GM23248 (cell line): ENCODE measurements at places on chromosomes 12 and 14. TPM values are rescaled to one million over a fixed set of nuclear protein-coding genes. Genes with fewer than 3 reads are reported as not detected.
A peak's percentile ranks its signal among the peaks of the same experiment; 100 is the strongest.

GRCh38 chr12:104626069-104626837, 169.5 kb downstream of the CHST11 start:
- no peak for DNase-seq

DNA sequence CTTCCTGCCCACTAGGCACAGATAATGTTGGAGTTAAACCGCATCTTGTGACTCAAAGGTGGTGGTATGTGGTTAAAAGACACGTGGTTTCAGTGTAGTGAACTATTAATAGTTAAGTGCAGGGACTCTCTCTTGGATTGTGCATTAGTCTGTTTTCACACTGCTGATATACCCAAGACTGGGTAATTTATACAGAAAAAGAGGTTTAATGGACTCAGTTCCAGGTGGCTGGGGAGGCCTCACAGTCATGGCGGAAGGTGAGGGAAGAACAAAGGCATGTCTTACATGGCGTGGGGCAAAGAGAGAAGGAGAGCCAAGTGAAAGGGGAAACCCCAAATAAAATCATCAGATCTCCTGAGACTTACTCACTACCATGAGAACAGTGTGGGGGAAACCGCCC, 362.3 kb downstream of the GLT1D1 start:
- no peak for DNase-seq

DNA sequence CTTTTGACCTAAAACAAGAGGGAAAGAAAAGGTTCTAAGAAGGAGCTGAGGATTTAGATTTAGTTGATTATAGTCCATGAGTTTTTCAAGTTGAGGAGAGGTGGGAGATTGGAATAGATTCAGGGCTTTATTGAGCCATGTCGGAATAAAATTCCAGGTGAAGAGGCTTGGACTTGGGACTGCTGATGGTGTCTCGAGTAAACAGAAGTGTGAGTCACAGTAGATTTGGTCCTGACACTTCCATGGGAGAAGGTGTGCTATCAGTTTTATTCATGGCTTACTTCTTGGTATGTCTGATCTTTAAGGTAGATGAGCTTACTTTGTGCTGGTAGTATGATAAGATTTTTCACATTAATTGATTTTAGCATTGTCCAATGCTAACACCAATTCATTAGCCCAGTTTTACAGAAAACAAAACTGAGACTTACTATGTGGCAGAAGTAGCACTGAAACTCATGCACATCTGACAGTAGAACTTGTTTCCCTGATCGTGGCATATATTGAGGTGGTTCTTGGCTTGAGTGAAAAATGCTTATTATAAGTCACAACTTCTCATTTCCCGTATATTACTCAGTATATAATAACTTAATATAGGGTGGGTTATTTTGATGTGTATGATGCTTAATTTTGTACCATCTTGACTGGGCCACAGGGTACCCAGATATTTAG, 172.4 kb upstream of the IGF1 start:
- no peak for DNase-seq

GALNT9 gene
- total RNA-seq, result 1.4 and 1.5 TPM in 2 replicates

DNA sequence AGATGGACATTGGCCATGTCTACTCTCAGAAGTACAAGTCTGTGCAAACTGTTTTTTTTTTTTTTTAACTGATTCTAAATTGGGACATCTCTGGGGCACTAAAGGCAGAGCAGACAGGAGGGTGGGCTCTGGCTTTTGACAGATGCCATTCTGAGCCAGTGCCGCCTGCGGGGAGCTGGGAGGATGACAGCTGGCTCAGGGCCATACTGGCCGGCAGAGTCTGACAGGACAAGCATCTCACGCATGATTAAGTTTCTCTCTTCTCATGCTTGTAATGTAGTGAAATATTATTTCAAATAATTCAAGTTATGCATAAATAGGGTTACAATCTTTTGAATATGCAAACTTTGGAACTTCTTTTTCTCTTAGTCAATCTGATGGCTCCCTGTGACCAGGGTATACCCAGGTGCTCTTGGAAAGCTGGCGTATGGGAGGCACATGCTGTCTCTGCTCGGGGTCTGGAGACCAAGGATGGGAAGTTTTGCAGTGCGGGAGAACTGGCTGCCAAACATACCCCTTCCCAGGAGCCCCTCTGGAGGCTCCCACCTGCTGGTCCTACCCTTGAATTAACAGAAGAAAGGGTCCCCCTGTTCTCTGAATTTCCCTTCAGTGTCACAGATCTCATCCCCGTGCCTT, 7.6 kb downstream of the CDCA4 start:
- peak; percentile 47 for DNase-seq

TSHR gene
- not detected in 2 replicates for total RNA-seq

DNA sequence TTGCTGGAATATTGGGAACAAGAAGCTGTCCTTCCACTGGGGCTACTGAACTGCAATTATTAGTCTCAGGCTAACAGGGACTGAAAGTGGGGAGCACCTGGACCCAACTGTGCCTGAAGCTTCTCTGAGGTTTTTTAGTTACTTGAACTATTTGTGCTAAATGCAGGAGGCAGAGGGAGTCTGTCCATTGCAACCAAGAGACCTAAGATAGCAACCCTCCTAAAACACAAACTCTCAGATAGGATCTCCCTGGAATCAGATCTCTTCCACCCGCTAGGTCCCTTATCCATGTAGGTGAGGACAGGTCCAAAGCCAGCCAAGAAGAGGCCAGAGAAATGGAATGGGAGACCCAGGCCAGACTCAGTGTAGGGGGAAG, 58.1 kb downstream of the NCOR2 start:
- DNase-seq, result no peak

- no peak for DNase-seq
These were observed 91.0 kb upstream of the EEA1 start for GRCh38 chr12:93019975-93020630.

TMEM30B gene
- 1.3 and 1.7 TPM in 2 replicates for total RNA-seq
